Activated naive CD4-positive, alpha-beta T cell (primary cell): ENCODE measurements at places on chromosomes 6 and 20.

- DNase-seq = no peak
These were observed 136.3 kb upstream of the DUSP22 start for GRCh38 chr6:156010-156409.

- DNase-seq = no peak
These were observed 14.4 kb upstream of the RIN2 start for GRCh38 chr20:19743640-19743995.

DNA sequence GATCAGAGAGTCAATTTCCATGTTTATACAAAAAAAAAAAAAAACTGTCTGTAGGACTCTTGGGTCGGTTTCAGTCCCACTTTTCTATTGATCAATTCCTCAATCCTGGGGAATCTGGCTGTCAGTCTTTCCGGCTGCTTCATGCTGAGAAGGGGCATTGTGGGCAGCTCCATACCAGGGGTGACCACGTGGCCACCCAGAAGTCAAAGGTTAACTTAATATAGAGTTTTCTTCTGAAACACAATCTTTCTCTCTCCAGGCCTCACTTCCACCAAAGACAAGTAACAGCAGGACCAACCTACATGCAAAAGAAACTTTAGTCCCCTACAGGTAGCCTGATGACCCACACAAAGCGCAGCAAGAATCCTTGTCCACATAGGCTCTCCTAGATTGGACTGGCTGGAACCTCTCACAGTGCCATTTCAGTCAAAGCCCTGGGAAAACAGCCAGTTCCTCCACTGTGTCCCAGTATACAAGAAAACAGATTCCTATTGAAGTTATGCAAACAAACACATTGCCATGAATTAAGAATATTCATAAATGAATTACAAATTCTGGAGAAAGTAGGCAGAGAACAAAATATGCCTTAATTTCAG, 18.5 kb upstream of the SERPINB9 start:
- no peak for DNase-seq

GRCh38 chr20:48129345-48129942, 344.2 kb upstream of the SULF2 start:
- no peak for DNase-seq

GRCh38 chr6:159988983-159989454, 20.1 kb downstream of the IGF2R start:
- DNase-seq = no peak

DNA sequence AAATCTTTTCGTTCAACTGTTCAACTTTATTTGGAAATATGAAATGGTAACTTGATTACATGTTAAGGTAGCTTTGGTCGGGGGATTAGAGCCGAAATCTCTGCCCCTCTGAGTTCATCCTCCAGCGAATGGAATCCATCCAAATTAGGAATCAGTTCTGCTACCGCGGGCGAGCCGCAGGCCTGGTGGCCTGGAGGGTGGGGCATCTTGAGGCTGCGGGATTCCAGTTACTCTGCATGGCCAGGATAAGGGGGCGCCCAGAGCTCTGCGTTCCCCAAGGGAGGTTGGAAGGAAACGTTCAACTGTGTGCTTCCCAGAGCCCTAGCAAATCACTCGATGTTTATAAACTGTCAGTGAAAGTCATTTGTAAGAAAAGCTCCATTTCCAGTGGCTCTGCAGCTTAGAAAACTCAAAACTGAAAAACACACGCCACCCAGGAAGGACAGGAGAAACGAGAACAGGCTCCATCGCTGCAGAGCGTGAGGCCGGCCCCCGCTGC, 262.2 kb downstream of the TAF4 start:
- DNase-seq = no peak

DNA sequence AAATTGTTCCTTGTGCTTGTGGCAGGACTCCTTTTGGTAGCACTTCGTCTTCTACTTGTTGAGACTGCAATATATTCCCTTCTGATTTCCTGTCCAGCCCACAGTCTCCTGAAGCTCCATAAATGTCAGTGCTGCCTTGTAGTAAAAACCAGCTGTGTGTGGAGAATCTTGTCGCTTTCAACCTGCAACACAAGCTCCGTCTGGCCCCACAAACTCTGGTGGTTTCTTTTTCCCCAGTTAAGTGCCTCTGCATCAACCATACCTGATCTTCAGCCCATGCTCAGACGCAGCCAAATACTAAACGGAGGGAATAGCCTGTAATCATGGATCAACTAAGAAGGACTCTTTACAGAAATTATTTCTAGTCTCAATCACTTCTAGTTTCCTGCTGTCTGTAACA, 1133.3 kb upstream of the ADGRB3 start:
- no peak for DNase-seq

DNA sequence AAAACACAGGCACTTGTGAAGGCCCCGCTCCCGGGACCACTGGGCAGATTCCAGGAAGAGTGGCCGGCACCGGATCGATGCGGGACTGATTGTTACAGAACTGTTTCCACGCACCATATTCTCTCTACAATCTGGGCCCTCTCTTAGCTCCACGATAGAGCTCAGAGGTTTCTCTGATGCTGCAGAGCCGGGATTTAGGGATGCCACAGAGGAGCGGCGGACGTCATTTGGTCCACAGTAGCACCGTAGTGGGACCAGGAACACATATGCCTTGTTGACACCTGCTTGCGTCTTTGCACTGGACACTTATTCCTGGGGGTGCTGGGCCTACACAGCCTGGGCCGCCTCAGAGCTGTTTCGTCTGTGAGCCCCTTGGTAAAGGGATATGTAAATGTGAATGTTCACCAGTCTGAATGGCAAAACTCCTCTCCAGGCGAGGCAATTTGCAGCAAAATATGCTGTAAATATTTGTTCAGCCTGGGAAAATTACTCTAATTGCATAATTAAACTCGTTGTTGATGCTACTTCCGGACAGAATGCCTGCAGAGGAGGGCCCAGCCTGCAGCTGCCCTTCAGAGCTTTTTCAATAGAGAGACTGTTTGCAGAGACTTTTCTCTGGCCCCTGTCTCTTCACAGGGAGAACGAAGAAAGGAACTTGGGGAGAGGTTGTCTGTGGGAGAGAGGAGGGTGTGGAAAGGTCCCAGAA, 9.4 kb downstream of the PCK1 start:
- DNase-seq = no peak

DNA sequence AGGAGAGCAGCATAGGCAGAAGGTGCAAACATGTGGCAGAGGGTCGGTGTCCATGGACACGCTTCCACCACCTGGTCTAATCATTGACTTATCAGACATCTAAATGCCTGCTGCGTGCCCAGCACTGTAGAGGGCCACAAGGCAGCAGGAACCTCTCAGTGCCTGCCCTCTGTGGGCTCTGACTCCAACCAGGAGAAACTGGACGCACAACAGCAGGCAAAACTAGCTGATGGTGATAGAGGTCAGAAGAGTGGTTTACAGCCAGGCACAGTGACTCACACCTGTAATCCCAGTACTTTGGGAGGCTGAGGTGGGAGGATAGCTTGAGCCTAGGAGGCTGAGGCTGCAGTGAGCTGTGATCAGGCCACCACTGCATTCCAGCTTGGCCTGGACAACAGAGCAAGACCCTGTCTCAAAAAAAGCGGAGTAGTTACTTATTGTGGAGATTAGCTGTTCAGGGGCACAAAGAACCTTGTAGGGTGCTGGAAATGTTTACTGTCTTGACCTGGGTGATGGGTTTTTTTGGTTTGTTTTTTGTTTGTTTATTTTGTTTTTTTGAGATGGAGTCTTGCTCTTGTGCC, 46.5 kb downstream of the PPARD start:
- no peak for DNase-seq

- DNase-seq = no peak
These were observed 195.0 kb downstream of the CD83 start for GRCh38 chr6:14312587-14312986.

DNA sequence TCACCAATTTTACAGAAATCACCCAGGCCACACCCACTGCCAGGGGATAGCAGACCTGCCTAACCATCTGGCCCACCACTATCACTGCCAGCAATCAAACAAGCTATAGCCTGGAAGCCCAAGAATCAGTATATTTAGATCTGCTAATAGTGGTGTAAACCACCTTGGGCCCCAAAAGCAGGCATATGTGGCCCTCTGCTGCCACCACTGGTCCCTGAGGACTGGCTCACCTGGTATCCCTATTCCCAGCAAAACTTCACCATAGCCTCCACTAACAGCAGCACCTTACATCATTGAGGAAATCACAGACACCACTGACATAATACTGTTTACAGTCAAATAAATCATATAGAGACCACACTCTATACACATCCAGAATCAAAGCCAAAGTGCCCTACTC, 880.4 kb upstream of the MAN1A1 start:
- DNase-seq = no peak

GRCh38 chr6:31465185-31465536, 32.8 kb upstream of the MICB start:
- DNase-seq = no peak

DNA sequence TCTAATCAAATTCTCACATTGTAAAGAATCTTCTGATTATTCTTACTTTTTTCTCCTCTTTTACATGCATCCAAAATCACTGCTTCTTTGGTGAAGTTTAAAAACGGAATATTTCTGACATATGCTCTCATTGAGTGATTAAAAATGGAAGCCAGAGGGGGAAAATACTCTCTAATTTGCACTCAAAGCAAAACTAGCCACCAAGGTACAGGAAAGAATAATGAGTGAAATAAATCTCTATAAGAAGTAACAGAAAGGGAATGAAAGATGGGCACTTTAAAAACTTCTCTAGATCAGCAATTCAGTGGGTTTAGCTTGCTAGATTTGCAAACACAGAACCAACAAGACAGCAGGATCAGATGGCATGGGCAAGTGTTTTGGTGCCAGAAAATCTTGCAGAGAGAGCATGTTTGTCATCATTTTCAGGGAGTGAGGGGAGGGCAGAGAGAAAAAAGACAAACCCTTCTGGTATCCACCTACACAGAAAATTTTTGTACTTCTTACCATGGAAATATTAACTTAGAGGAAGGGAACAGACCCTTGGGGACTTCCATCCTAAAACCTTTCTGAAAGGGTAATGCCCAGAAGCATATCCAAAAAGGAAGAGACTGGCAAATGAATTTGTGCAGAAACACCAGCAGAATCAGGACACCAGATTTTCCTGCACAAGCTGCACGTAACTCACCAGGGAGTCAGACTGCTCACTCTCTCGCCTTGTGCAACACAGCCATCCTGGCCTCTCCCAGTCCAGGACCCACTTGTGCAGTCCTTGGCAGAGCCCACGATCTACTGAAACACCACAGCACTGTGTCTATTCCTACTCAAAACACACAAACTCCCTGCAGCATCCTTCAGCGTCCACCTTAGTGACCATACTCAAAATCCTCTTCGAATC, 270.2 kb upstream of the PRDM1 start:
- DNase-seq = no peak

DNA sequence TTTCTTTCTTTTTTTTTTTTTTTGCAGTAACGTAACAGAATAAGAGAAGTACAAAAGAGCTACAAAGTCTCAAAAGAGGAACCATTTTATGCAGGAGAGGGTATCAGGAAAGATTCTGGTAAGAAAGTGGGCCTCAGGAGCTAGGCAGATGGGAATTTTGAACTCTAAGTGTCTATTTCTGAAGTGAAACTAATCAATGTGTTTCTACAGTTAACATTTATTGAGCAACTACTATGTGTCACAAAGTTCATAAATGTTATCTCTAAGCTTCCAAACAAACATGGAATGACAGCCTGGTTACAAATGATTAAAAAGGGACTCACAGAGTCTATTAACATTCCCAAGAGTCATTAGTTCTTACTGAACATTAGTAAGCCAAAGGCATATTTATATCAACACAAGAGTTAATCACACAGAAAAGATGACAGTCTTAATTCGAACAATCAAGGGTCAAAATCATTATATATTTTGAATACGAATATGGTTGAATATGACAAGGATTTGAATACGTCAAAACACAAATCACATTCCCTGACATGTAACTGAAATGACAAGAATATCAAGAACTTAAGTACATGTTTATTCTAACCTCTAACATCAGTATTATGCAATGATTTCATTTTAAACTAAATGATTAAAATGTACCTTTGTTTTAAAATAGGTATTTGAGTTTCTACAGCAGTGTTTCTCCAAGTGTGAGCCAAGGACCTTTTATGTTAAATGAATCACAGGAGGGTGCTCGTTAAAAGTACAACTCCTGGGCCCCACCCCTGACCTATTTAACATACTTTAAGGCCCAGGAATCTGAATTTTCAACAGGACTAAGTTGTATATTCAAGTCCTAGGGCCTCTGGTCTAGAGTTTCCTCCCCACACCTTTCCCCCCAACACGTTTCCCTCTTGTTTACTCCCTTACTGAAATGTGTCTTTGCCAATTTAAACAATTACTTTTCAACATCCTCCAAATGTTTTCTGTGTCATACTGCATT, 89.7 kb downstream of the ATXN1 start:
- no peak for DNase-seq

- DNase-seq = no peak
These were observed 79.0 kb upstream of the ATXN1 start for GRCh38 chr6:16840291-16840690.

- no peak for DNase-seq
These were observed 191.1 kb upstream of the CCN2 start for GRCh38 chr6:132142308-132142707.

- DNase-seq = no peak
These were observed 70.9 kb downstream of the ATP9A start for GRCh38 chr20:51697096-51697826.

- DNase-seq = no peak
These were observed 132.2 kb upstream of the CDH4 start for GRCh38 chr20:61119794-61120410.

- no peak for DNase-seq
These were observed 86.0 kb downstream of the CLIC5 start for GRCh38 chr6:45929421-45930361.
